Lung microvascular endothelial cell (primary cell): ENCODE measurements at places on chromosomes 5 and 9. TPM values are rescaled to one million over a fixed set of nuclear protein-coding genes. Genes with fewer than 3 reads are reported as not detected.

DNA sequence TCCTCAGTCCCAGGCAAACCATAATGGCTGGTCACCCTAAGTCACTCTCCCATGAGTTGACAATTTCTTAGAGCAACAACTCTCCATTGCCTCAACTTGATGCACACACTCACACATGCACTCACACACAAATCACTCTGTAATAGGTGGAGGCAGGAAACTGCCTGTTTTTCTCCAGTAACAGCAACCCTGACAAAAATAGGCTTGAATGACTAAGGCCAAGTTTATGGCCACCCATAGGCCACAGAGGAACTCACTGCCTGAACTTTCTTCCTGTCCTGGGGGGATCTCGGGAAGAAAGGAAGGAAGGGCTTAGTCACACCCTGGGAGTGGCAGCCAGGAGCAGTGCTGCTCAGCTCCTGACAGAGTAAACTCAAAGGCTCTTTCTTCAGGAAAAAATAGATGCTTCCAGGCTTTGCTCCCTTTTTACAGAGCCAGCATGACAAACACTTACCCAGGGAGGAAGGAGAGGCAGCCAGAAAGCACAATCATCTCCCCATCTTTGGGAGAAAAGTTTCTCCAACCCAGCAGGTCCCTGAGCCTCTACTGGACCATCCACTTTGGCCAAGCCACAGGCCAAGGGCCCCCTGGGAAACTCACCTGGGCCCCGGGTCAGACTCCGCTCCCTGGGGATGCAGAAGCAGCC, 368 bp downstream of the SH3TC2 start:
- peak; percentile 94 for DNase-seq

GRCh38 chr9:115596021-115596745, 478.2 kb upstream of the TNC start:
- no peak for DNase-seq

DNA sequence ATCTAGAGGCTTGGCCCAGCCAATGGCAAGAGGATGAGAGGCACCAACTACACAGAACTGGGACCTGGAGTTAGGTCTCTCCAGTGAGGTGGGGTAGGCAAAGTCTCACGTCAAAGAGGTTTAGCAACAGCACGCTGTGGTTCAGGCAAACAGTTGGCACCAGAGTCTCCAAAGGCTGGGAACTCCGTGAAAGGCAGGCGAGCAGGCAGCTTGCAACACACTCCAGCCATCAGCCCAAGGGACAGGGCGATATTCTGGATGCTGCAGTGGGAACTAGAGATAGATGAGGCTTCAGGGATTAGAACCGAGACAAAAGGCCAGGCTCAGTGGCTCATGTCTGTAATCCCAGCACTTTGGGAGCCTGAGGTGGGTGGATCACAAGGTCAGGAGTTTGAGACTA, 129.1 kb downstream of the PDZD2 start:
- DNase-seq = no peak

GRCh38 chr5:77086689-77087483, at the start of gene ZBED3:
Gene ZBED3, minus strand, starts transcription at chr5:77087285. Its CDS starts 9,407 bp downstream, at chr5:77077878.
- DNase-seq = peak; percentile 73

Gene PLPP7
- 1.5 and 2.0 TPM in 2 replicates for total RNA-seq

- no peak for DNase-seq
Observed at GRCh38 chr5:90570034-90570433, 11.4 kb downstream of the ADGRV1 start.

GRCh38 chr5:157679801-157680200, 8.5 kb downstream of the C5orf52 start:
- DNase-seq = no peak
